ENCODE measurements at places on chromosomes 2 and 18.

- DNase-seq = no peak
Measured at GRCh38 chr2:105645031-105645937, 99.4 kb upstream of the NCK2 start.

GRCh38 chr2:40488101-40488601 is 36.3 kb upstream of the SLC8A1 start:
- DNase-seq = no peak

- no peak for DNase-seq
Measured at GRCh38 chr18:74290794-74291471, 830 bp downstream of the CYB5A start.

DNA sequence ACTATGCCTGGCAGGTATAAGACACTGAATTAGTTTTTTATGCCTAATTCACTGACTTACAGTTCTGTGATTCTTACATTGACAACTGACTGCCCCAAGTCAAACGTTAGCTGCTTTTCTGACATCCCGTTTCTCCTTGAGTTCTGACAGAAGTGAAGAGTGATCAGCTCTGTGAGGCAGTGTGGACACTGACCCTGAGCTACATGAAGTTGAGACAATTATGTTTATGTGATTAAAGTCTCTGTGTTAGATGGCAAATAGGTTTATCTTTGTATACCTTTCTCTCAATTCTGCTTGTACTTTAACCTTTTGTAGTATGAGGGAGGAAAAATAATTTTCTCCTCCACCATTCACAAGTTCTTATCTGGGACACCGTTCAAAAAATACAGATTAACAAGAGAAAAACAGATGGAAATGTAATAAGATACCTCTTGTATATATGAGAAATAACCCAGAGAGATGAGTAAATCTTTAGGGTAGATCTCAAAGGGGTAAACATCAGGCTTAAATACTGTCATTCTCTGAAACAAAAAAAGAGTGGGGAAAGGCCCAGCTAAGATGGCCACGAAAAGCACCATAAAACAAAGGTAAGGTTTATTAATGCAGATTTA is 85.4 kb upstream of the B3GNT2 start:
- DNase-seq = no peak

DNA sequence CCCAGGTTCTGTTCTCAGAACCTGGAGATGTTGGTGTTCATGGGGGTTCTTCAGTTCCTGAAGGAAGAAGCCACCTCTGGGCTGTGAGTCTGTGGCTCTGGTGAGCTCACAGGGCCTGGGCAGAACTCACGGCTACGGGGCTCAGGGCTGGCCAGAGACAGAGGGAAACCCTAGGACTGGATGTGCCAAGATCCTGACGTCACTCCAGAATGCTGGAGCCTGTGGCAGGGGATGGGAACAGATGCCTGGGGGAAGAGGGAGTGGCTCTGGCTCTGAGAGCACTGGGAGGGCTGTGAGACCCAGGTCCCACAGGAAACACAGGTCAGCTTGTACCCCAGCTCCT is at the start of gene OTOF:
Gene OTOF (minus strand): TSS at position 214 of the 343 bp plus-strand sequence.
- no peak for DNase-seq

GRCh38 chr2:99617811-99618210 is 128.0 kb upstream of the REV1 start:
- DNase-seq = no peak

DNA sequence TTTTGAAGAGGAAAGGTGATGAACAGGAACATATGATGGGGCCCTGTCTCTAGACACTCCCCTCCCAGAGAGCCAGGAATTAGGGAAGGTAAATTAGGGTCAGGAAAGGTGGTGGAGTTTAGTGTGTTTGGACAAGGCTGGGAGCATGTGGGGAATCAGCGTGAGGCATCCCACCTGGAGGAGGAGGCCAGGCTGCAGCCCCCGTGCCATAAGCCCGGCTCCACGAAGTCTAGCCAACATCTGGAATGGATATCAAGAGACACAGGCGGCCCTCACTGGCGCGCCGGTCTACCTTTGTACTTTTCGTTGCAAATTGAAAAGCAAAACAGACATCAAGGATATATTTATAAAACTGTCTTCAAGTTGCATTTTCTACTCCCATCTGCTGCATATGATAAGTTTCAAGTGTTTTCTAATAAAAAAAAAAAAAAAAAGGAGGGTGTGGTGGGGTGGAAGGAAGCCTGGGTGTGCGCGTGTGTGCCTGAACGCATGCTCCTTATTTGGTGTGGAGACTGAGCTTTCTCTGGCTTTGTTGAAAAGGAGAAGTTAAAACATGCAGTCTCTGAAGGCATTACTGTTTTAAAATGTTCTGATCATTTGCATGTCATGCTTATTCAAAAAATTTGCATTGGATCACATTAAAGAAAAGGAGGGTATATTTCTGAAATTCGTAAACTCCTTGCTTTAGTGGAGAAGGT is 546.7 kb upstream of the ID2 start:
- no peak for DNase-seq

DNA sequence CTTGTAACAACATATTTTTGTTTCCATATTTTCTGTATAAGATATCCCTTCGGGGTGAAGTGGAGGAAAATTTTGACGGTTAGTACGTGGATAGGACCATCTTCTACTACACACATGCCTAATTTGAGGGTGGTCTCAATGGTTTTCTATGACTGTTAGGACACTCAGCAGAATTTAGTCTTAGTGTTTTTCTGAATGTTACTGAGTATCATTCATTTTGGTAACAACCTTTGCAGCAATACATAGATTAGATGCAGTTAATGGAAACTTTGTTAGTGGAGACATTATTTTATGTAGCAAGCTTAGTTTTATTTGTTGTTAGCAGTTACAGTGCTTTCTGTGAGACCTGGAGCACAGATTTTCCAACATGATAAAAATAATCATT is 1.6 kb downstream of the ITGAV start:
- no peak for DNase-seq

Data from astrocyte of the cerebellum (primary cell).